ENCODE measurements at places on chromosomes 16 and 17. TPM values are rescaled to one million over a fixed set of nuclear protein-coding genes. Genes with fewer than 3 reads are reported as not detected.

GRCh38 chr17:10920558-10921108 is 82.7 kb upstream of the PIRT start:
- H3K4me1 ChIP-seq = no peaks in the 10 kb centered on the region
- no peak overlapping the region for H3K4me3 ChIP-seq
- no peaks in the 10 kb centered on the region for H3K36me3 ChIP-seq
- no peaks in the 10 kb centered on the region for H3K27me3 ChIP-seq
- DNase-seq = no peak
- H3K27ac ChIP-seq = no peak overlapping the region

- no peaks in the 10 kb centered on the region for H3K27me3 ChIP-seq
- no peak overlapping the region for H3K27ac ChIP-seq
- DNase-seq = no peak
Measured at GRCh38 chr16:55102531-55102930, 171.9 kb downstream of the IRX5 start.

GRCh38 chr17:21373036-21373435 is 3.1 kb upstream of the KCNJ12 start:
- no peaks in the 10 kb centered on the region for H3K36me3 ChIP-seq
- DNase-seq = no peak
- peaks cover 18% of the 10 kb centered on the region for H3K27me3 ChIP-seq
- H3K4me3 ChIP-seq = no peak overlapping the region
- H3K4me1 ChIP-seq = no peaks in the 10 kb centered on the region

GRCh38 chr17:3804503-3804931 is 3.5 kb upstream of the ITGAE start:
- DNase-seq = no peak
- no peaks in the 10 kb centered on the region for H3K27me3 ChIP-seq
- H3K4me1 ChIP-seq = peaks cover 54% of the 10 kb centered on the region
- H3K27ac ChIP-seq = peak overlapping the region; percentile 11

- no peaks in the 10 kb centered on the region for H3K36me3 ChIP-seq
- H3K27ac ChIP-seq = no peak overlapping the region
- no peaks in the 10 kb centered on the region for H3K4me1 ChIP-seq
- H3K4me3 ChIP-seq = no peak overlapping the region
- no peak for DNase-seq
Measured at GRCh38 chr16:51807551-51807950, 656.5 kb upstream of the SALL1 start.

The SHBG gene
- polyA plus RNA-seq = 0.43 TPM

The KCNJ16 gene
- polyA plus RNA-seq = not detected

DNA sequence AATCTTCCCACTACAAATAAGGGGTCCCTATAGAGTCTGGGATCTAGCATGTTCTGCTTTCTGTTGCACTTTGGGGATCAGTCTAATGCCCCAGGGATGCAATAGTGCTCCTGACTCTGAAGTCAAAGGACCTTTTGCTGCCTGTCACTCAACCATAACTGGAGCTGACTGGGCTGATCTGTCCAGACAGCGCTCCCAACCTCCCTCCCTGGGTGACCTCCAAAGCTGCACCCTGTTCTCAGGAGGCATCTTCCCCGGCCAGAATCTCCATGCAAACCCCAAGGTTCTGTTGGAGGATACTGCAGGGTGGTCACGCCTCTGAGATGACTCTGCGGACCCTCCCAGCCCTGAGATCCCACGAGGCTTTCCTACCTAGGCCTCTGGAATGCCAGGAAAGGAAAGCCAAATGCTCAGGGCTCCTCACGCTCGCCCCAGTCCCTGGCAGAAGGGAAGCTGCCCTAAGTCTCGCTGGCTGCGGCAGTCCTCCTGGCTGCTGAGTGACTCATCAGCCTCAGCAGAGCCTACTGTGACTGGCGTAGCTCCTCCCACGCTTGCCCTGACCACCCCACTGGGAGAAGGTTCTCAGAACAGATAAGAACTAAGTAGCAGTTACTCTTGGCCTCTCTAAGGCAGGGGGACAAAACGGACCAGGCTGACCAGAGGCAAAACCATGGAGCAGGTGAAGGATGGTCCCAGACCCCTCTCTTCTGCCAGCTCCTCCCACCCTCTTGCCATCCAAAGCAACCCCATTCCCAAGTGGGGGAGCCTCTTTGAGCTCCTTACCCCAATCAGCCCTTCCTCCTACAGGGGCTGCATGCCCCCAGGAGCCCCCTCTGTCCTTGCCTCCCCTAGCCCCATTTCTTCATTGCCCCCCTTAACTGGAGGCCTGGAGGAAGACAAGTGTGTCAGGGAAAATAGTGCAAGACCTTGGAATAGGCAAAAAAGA is 124.1 kb upstream of the TNRC6C start:
- H3K4me1 ChIP-seq = peaks cover 7% of the 10 kb centered on the region
- no peak overlapping the region for H3K27ac ChIP-seq
- H3K4me3 ChIP-seq = no peak overlapping the region
- H3K36me3 ChIP-seq = no peaks in the 10 kb centered on the region

- DNase-seq = no peak
- no peaks in the 10 kb centered on the region for H3K36me3 ChIP-seq
- H3K4me1 ChIP-seq = no peaks in the 10 kb centered on the region
- no peak overlapping the region for H3K27ac ChIP-seq
- H3K4me3 ChIP-seq = no peak overlapping the region
Measured at GRCh38 chr17:31748881-31749280, 110.2 kb downstream of the COPRS start.
